Stimulated activated CD4-positive, alpha-beta T cell treated with anti-CD3 and anti-CD28 coated beads, Interleukin-1b, Interleukin-23, amount 100 ng/mL, for 1 hour (primary cell): ENCODE measurements at places on chromosomes 12 and 14.

DNA sequence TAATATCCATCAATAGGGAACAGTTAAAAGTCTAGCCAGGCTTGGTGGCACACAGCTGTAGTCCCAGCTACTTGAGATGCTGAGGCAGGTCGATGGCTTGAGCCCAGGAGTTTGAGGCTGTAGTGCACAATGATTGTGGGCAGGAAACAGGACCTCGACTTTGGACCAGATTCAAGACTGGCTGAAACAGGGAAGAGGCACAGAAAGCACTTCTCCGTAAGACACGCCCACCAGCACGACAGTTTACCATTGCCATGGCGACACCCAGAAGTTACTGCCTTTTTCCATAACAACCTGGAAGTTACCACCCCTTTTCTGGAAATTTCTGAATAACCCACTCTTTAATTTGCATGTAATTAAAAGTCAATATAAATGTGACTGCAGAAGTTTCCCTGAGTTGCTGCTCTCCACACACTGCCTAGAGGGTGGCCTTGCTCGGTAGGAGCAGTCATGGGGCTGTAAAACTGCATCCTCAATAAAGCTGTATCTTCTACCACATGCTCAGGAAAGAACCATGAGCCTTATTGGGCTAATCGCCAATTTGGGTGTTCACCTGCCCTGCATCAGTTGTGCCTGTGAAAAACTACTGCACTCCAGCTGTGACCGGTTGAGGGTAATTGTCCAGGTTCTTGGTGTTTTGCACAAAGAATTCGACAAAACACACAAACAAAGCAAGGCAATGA lies 4.6 kb upstream of the LRRC23 start:
- DNase-seq, result no peak

GRCh38 chr14:88385212-88386101 lies at the start of gene SPATA7:
Gene SPATA7 (plus strand): TSS chr14:88385657. CDS start chr14:88385819, 162 bp downstream.
- peak; percentile 44 for DNase-seq

DNA sequence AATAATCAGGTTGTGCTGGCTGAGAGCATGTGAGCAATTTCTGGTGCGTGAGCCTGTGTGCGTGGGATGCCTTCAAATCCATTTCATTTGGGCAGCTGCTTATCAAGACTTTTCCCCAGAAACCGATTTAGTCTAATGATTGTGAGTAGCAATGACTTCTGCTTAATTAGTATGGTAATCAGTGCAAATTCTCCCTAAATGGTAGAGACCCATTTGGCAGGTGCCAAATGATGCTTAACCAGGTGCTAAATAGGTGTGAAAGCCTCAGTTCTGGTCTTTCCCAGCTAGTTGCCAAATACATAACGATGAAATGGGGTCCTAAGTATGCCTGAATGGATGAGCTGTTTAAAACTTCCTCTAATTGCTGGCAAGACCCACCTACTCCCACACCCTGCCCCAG lies 248.4 kb upstream of the CCDC196 start:
- DNase-seq, result no peak

DNA sequence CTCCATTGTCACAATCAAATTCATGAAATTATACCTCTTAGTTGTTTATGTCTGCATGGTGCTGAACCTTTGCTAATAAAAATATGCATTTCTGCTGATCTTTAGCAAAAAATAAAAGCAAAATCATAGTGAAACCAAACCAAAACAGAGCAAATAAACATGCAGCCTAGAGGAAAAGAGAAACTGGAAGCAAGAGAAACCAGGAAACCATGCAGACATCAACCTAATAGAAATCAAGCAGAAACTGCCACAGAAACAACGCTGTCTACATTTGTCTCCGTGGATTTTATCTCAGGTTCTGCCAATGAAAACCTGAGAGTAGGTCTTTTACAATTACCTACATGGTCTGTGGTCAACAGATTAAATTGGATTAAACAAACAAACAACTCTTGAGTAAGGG lies 173.7 kb downstream of the SYT10 start:
- no peak for DNase-seq

DNA sequence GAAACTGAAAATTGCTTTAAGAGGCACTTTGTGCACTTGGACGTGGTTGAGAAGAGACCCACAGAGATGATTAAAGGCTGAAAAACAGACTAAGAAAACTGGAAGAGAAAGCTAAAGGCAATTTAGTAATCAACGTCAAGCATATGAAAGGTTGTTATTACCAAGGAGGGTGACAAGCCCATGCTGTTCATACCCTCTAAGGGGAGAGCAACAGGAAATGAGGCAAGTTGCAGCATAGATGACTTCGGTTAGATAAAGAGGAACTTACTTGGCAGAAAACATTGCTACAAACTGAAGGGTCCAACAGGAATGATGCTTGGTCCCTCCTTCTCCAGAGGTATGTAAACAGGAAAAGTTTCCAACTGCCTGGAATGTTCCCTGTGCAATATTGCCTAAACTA lies 107.8 kb downstream of the DUSP6 start:
- no peak for DNase-seq

GRCh38 chr14:95040708-95041476 lies 116.4 kb downstream of the DICER1 start:
- DNase-seq, result no peak

GRCh38 chr14:68510201-68511128 lies 282.4 kb downstream of the ZFP36L1 start:
- no peak for DNase-seq

- DNase-seq, result no peak
These were observed 53.5 kb downstream of the NTF3 start for GRCh38 chr12:5485454-5485853.

DNA sequence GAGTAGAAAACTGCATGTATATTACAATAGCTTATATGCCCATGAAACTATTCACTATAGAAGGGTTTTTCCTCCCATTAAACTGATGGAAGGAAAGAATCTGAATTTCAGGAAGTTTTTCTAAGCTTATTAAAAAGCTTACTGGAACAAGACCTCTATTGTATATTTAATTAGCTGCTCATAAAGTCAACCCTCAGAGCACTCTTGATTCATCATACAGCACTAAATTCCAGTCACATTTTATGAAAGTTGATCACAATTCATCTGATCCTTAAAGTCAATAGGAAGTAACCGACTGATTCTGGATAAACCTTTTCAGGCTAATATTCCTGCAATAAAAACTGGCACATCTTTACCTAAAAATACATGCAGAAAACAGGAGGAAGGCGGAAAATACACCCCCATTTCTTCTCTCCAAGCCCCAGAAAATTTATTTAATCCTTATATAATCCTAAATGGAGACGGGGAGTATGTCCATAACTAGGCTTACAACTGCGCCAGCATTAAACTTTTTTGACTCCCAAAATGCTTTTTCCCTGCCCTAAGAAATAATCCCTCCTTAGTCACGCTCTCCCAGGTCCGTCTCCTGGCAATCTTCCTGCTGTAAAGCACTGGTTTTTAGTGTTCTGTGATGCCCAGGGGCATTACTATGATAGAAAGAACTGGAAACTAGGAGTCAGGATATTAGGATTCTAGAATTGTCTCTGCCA lies 35.3 kb downstream of the DICER1 start:
- DNase-seq, result no peak

GRCh38 chr12:57575771-57576612 lies 15.0 kb upstream of the PIP4K2C start:
- DNase-seq, result no peak
